ENCODE measurements at places on chromosomes 12 and 14. TPM values are rescaled to one million over a fixed set of nuclear protein-coding genes. Genes with fewer than 3 reads are reported as not detected.

GRCh38 chr12:106234449-106234848, 13.4 kb downstream of the CKAP4 start:
- no peak for DNase-seq

GRCh38 chr12:65673156-65673690, 151.1 kb upstream of the HMGA2 start:
- DNase-seq: no peak

DNA sequence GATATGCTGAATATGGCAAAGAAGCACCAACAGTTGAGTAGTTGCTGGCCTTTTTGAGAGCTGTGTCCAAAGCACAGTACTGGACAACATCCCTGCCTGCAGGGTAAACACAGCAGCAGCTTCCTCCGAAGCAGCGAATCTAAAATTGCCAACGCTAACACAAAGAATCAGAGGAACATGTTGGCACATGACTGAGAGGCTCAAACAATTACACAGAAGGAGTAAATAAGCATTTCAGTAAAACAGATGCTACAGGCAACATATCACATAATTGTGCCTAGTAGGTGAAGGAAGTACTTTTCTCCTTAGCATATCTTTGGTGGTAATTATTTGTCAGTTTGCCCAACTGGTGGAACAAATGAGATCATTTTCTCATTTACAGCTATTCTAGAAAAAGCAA, 52.1 kb downstream of the KICS2 start:
- no peak for DNase-seq

- DNase-seq: no peak
These were observed 5.0 kb upstream of the OR10P1 start for GRCh38 chr12:55631733-55632132.

GRCh38 chr12:28535216-28535615, 345.0 kb downstream of the CCDC91 start:
- no peak for DNase-seq

- no peak for DNase-seq
These were observed 151.5 kb upstream of the SLC38A2 start for GRCh38 chr12:46523863-46524770.

- DNase-seq: no peak
These were observed 750 bp upstream of the DBX2 start for GRCh38 chr12:45051572-45052125.

GRCh38 chr12:106750524-106750923, 24.0 kb upstream of the RIC8B start:
- DNase-seq: no peak

DNA sequence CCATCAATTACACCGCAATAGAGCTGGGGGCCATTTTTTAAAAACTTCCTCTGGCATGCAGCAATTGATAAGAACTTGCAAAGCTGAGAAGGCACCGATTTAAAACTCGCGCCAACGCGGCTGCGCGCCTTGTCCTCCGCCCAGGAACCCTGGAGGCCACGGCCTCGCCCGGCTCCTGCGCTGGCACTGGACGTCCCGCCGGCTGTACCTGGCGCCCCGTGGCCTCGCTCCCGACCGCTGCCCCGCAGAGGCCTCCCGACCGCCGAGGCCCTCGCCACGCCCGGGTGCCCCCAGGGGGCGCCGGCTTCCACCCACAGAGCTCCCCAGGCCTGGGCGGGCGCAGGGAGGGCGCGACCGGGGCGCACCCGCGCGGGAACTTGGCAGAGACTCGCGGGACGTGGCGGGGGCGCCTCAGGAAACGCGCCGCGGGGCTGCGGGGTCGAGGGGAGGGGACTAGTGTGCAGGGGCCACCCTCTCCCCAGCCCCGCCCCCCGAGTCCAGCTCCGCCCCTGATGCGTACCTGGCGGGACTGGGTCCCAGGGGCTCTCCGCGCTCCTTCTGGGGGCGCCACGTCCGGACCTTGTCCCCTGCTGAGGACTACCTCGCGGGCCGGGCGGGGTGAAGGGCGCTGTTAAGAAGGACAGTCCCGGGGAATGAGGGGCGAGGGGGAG, 65.7 kb downstream of the TNFAIP2 start:
- DNase-seq: peak; percentile 55

DNA sequence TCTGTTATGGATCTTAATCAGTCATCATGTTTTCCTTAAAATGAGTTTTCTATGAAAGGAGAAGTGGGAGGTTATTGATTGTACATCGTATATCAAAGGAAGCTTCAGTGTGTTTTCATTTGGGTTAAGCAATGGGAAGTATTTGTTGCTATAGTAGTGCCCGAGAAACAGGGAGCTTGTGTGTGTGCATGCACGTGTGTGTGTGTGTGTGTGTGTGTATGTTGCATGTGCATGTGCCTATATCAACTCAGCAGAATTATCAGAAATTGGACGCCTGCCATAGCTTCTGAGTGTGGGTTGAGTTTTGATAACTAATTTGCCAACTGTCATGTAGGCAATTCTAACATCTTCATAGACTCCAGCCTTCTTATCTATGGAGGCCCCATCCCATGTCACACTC, 246.1 kb upstream of the CRY1 start:
- DNase-seq: no peak

- DNase-seq: no peak
These were observed 58.9 kb downstream of the DAD1 start for GRCh38 chr14:22530127-22530526.

DNA sequence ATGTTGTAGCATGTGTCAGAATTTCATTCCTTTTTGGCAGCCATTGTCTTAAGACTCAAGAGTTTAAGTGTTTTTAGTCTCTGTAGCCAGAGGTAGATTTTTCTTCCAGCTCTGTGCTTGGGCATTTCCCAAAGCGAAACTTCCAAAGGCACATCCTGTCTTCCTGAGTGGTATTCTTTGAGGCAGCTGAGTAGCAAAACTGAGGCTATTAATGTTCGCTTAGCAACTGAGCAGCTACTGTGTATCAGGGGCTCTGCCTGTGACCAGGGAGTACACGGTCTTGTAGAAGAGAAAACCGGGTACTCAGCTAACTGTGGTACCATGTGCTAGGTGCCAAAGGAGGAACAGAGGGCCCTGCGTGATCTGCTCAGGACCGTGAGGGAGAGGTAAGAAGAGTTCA, 52.0 kb downstream of the ETV6 start:
- no peak for DNase-seq

DNA sequence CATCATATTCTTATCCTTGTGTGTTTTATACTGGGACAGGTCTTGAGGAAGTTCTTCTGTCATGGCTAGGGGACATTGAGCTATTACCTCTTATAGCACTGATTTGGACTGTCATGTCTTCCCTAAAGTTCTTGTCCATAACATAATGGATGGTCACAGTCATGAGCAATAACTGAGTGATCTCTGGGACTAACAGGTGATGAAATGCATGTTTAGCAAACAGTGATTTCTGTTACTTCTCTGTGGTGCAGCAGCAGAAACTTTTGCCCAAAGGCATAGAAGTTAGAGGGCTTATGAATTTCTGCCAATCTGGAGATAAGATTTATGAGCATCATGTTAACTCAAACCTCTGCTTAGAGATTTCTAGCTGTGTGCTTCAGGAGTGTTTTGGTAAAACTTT, 5.9 kb downstream of the ADIPOR2 start:
- no peak for DNase-seq

DNA sequence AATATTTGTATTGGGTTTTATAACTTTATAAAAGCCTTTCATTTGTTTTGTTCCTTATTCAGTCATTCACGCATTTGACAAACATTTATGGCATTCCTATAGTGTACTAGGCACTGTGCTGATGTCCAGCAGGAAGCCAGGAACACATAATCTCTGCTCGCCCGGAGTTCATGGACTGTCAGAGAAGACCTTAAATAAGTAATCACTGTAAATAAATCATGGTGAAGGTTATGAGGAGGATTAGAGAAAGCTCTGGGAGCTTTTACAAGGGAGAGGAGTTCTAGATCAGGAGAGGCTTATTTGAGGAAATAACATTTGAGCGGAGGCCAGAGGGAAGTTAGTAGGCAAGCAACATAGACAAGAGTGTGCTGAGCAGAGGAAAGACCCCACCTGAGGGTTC, 1.4 kb upstream of the RDH11 start:
- no peak for DNase-seq

DNA sequence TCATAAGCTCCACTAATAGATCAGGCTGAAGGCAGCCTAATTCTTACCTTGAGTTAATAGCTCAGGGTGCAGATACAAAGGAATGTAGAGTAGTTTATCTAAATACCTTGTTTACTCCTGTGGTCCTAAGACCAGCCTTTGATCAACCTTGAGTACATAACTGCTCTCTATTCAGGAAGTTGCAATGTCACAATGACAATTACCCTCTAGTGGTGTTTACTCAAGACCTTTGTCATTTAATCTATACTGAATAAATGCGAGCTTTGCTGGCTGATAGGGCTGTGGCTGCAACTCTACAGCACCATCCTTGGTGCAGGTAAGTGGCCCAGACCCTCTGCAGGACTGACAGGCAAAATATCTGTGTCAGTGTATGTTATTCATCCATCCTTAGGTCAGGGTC, 282.7 kb downstream of the ATXN7L3B start:
- no peak for DNase-seq

- no peak for DNase-seq
These were observed 4.4 kb downstream of the TMEM179 start for GRCh38 chr14:104600141-104600643.

GRCh38 chr12:108627134-108627920, 6.4 kb downstream of the SELPLG start:
- no peak for DNase-seq

DNA sequence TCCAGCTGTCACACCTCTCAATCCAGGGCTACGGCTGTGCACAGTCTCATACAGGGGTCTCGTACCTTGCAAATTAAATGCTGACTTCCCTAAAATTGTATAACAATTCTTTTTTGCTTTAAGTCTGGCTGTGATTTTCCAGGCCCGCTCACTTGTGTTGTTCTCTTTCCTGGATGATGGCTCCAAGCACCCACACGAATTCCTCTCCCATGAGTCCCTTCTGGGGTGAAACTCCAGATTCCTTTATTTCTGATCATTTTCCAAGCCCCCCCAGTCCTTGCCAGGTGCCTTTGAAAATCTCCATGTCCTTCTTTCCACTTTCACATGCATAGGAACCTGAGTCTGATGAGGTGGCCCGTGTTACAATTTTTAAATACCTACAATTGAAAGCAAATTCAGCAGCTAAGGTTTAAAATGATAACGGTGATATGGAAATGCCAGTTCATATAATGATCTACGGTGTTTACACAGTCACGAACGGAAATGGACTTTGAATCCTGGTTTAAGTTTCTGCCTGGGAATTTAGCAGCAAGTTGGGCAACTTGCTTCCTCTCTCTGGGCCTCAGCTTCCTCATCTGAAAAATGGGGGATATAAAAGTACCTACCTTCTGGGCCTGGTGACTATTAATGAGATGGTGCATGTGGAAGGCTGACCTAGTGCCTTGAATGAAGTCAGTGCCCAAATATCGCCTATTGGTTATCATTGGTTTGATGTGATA, 85.5 kb downstream of the STAB2 start:
- no peak for DNase-seq

DNA sequence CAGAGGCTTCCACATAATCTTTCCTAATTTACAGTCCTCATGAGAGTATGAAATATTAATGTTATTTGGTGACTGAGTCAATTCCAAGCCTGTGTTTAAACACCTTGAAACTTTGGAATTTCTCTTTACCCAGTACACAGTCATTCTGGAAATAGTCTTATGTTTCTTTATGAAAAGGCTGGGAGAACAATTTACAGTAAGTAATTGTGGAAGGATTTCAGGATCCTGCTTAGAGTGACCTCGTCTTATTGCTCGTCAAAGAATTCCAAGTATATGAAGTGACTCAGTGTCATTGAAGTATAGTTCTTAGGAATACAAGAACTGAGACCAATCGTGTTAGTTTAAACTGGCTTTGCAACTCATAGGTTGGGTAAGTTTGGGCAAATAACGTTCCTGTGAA, 634.2 kb downstream of the SLC16A7 start:
- DNase-seq: no peak

GRCh38 chr12:12210983-12211382, 55.9 kb downstream of the LRP6 start:
- DNase-seq: no peak

- DNase-seq: no peak
These were observed 239.2 kb downstream of the CACNA1C start for GRCh38 chr12:2291947-2292346.

DNA sequence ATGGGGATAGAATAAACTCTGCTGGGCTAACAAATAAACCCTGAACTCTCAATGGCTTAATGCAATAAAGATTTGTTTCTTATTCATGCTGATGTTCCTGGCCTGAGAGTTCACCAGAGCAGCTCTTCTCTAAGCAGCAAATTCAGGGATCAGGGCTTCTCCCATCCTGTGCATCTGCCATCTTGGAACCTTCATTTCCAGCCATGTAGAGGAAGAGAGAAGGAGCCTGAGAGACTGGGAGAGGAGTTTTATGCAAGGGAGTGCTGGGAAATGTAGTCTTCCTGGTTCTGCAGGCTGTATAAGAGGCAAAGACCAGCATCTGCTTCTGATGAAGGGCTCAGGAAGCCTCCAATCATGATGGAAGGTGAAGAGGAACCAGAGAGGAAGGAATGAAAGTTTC, 20.6 kb upstream of the APOLD1 start:
- no peak for DNase-seq

GRCh38 chr12:8819666-8819980, 2.8 kb upstream of the A2ML1 start:
- no peak for DNase-seq

DNA sequence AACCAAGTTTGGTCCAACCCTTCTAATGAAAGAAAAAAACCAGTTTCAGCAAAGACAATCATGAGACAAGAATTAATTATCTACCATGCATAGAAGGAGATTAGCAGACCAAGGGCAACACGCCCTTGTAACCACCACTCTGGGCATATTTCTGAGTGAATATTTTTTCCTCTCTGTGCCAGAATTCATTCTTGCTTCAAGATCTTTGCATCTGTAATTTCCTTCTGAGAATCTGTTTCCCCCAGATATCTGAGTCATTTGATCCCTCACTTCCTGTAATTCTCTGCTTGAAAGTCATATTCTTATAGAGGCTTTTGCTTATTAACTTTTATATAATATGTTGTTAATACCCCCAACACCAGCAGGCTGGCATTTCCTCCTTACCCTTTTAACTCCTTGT, 243.7 kb downstream of the SLC16A7 start:
- DNase-seq: no peak

Gene OAS1
- 8.8 TPM for total RNA-seq

Gene NUBPL
- 11.6 TPM for total RNA-seq

Gene DACT1
- total RNA-seq: 26.2 TPM

Gene TCL1B
- total RNA-seq: not detected

Gene HCAR2
- total RNA-seq: not detected

Gene NAV3
- 31.4 TPM for total RNA-seq

Gene LYZ
- total RNA-seq: 14.2 TPM

Gene GOLGA5
- total RNA-seq: 31.1 TPM

Gene CLMN
- total RNA-seq: 4.4 TPM

Gene ASB2
- total RNA-seq: 5.5 TPM

Gene PRMT5
- total RNA-seq: 62.1 TPM
